ENCODE measurements at places on chromosomes 11 and 22.

GRCh38 chr11:130435671-130436070 lies 7.3 kb upstream of the ADAMTS8 start:
- no peak for DNase-seq

DNA sequence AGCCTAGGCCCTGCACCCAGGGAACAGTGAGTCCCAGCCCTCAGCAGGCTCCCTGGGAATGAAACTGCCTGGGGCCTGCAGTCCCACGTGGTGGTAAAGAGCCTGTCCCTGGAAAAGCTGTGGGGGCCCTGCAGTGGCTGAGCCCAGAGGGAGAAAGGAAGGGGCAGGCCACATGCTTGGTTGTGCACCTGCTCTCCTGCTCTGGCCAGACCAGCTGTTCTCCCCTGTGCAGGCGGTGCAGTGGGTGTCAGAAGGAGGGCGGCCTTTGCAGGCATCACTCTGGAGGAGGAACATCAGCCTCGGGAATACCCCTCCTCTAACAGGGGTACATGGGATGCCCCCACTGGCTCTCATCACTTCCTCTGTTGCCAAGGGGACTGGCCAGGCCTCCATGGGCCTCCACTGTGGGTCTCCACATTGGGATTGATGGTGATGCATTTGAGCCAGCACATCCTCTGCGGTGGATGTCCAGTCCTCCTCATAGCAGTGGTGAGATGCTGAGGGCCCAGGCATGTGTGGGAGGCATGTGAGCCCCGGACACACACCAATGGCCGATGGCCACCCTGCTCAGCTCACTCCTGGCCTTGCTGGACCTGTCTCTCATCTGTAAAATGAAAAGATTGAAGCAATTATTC lies 690.4 kb downstream of the BRD1 start:
- DNase-seq = no peak

DNA sequence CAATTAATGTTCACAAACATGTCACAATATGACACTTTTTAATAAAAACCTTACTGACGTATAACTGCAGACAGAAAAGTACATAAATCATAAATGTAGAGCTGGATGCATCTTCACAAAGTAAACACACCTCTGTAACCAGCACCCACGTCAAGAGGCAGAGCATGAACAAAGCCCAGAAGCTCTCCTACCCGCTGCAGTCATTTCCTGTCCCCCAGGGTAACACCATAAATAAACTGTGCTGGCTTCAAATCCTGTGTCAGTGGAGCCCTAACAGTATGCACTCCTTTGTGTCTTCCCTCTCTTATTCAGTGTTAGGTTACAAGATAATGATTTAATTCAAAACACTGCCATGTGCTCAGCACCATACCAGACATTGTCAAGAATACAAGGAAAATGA lies 5.7 kb downstream of the SYT13 start:
- no peak for DNase-seq

- no peak for DNase-seq
Observed at GRCh38 chr22:50483977-50484853, 2.4 kb upstream of the MIOX start.

- no peak for DNase-seq
Observed at GRCh38 chr11:45100339-45100738, 46.1 kb upstream of the PRDM11 start.

DNA sequence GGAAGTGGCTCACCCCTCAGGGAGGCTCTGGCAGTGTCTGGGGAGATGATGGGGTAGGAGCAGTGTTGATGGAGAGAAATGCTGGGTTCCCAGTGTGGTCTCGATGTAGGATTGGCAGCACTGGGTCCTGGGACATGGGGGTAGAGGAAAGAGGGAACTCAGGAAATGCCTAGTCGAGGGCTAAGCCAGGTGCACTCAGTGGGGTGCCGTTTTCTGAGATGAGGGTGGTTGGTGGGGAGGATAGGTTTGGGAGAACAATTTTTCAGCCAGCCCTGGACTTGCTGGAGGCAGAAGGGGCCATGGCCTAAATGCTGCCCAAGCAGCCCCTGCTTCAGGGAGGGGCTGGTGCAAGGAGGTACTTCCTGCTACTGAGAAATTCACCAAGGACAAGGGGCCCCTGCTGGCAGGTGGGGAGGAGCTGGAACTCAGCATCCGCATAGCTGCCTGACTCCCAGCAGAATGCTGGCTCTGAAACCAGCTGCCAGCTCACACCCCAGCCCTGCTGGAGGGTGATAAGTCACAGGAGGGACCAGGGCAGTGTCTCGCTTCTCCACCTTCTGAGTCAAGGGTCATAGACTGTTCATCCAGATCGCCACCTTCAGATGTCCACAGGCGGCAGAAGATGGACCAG lies 6.0 kb downstream of the CCDC157 start:
- no peak for DNase-seq

GRCh38 chr22:24284747-24285203 lies 14.1 kb downstream of the SPECC1L start:
- DNase-seq = no peak

GRCh38 chr11:108854346-108854745 lies 189.5 kb downstream of the DDX10 start:
- no peak for DNase-seq

DNA sequence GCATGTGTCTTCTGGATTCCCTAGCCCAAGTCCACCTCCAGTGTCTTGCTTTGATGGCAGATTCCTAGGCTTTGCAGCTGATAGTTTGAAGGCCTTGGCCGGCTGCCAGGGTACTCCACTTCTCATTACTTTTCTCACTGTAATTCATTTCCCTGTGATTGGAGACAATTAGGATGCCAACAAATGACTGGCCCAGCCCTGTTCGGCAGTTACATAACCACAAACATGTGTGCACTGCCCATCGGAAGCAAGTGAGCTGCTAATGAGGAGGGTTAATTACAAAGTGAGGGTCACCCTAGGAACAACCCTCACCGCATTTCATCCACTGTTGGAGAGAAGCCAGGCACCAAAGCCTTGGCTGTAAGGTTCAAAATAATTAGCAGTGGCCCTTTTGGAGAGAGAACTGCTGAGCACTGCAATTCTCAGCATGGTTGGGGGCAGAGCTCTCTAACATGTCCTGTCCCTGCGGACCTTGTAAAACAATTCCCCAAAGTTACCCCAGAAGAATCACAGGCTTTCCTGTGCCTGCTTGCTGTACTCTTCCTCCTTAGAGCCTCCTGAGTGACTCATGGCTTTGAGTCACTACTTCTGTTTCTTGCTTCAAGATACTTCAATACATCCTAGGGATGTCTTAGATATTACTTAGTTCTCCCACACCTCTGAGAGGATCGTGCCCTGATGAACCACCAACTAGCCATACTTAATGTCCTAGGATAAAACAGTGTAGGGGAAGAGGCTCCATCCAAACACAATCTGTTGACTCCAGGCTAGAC lies 109.7 kb upstream of the GALNT18 start:
- no peak for DNase-seq

DNA sequence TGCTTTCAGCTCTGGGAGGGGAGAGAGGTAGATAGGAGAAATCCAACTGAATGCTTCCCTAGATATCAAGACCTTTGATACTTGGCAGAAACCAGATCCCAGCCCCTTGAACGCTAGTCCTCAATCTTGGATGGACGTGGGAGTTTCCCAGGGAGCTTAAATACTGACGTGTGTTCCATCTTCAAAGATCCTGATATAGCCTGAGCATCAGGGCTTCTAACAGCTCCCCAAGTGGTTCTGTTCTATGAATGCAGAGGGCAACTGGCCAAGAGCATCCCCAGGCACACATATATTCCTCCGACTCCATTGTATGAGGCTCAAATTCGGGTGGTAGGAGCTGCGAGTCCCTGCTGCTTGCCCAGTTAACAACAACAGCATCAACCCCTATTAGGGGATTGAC lies 8.7 kb upstream of the ACCS start:
- no peak for DNase-seq

DNA sequence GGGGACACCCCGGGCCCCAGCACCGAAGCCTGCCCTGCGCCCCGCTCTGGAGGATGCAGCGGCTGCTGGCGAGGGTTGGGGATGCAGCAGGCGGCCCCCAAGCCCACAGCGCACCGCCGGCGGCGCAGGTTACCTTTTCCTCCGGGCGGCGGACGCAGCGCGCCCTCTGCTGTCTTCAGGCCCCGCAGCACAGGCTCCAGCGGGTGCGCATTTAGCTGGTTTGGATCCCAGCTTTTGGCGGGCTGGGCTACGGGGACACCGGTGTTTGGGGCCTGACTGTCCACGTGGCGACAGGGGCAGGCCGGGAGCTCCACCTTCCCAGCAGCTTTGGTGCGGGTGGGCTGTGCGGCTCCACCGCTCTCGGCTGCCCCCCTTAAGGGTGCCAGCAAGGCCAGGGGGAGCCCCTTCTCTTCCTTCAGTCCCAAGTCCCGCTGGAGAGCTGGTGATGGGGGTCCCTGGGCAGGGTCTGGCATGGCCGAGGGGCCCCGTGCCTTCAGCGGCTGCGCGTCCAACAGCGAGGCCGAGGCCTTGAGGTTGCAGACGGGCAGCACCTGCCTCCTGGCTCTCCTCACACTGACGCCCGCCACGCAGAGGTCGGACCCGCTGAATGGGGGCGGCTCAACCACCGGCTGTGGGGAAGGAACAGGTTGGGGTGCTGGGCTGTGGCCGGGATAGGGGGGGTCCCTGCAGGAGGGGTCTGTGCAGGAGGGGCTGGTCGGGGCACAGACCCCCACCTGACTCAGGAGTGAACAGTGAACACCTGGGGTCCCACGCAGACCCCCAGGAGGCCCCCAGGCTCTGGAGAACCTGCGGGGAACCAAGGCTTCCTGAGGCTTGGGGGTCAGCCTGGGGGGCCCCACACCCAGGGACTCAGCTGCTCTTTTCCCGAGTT lies 18.0 kb upstream of the IL17REL start:
- no peak for DNase-seq

GRCh38 chr11:61325649-61326414 lies 7.1 kb downstream of the DDB1 start:
- no peak for DNase-seq

- DNase-seq = peak; percentile 67
Observed at GRCh38 chr11:119144825-119145486, 3.9 kb upstream of the ABCG4 start.

- DNase-seq = peak; percentile 90
Observed at GRCh38 chr11:126416542-126417090, 61.1 kb downstream of the ST3GAL4 start.

- DNase-seq = no peak
Observed at GRCh38 chr11:96328395-96329010, 14.5 kb downstream of the MAML2 start.

DNA sequence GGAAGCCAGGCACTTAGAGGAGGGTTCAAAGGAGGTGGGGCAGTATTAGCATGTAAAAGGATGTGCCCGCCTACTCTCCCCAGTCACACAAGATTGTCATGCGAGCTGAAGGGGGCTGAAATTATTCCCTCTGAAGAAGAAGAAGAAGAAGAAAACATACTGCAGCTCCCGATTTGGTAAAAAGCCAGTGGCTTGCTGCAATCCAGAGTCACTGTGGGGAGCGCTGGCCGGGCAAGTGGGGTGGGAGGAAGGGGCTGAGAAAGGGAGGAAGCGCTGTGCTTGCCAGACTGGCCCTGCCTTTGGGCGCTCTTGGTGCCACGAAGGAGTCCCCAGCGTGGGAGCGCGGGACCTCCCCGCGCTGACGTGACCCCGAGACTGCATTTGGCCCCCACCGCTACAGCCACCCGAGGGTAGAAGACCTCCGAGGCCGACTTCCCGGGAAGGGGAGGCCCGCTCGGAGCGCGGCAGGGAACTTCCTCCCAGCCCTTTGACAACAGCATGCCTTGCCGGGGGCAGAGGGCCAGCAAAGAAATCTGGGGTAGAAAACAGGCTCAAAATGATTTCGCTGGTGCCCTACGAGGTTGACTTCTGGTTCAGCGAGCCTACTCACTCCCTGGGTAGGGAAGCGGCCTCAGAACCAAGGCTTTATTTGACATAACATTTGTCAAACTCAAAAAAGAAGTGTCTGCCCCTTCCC lies 906.3 kb downstream of the DLG2 start:
- DNase-seq = peak; percentile 36
